Vagina (tissue), 2 donors: ENCODE measurements at places on chromosomes 5 and 9.

- DNase-seq, result no peak
These were observed 746.5 kb upstream of the ZNF608 start for GRCh38 chr5:125492977-125493376.

DNA sequence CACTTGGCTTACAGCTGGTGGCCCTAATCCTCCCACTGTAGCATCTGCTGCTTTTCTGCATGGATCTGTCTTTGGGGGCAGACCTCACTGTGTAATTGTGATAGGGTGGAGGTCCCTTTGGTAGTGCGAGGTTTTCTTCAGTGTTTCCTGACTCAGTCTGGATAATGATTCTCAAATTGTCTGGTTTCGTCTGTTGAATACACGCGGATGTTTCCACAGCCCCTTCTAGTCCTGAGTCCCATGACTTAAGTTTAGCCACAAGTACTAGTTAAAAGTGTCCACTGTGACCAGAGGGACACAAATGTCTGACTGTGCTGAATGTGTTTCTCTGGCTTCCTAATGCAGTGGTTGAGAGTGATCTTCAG lies 70.5 kb downstream of the LMNB1 start:
- no peak for DNase-seq

DNA sequence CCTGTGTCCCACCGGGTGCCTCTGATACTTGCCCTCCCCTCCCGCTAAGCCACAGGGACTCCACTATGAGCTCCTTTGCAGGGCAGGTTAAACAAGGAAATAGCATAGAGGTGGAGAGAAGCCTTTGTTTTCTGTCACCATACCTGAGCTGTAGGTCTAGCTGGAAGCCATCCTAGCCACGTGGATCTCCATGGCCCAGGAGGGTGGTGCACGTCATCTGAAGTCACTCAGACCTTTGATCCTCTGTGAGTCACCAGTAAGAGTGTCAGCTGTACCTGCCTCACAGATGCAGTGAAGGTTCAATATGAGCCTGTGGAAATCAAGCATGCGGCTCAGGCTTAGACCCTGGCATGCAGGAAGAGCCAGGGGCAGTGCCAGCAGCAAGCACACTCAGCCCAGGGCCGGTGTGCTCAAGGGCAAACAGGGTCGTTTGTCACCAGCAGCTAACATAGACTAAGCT lies 55.1 kb downstream of the ASS1 start:
- no peak for DNase-seq

DNA sequence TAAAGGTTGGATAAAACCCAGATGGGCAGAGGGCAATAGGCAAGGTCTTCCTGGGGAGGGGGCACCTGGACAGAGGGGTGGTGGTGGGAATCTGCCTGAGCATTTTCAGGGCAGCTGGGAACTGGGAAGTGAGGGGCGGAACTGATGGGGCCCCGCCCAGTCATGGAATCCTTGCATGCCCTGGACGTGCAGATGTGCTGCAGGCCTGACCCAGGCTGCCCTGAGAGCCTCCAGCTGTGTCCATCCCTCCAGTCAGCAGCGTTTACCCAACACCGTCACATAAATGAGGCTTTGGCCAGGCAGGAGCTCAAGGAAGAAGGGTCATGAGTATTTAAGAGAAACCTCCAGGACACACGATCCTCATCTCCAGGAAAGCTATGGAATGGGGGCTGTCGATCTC lies 70.3 kb downstream of the DAB2IP start:
- no peak for DNase-seq

- no peak for DNase-seq
These were observed 3.8 kb downstream of the SOX30 start for GRCh38 chr5:157648275-157648990.

DNA sequence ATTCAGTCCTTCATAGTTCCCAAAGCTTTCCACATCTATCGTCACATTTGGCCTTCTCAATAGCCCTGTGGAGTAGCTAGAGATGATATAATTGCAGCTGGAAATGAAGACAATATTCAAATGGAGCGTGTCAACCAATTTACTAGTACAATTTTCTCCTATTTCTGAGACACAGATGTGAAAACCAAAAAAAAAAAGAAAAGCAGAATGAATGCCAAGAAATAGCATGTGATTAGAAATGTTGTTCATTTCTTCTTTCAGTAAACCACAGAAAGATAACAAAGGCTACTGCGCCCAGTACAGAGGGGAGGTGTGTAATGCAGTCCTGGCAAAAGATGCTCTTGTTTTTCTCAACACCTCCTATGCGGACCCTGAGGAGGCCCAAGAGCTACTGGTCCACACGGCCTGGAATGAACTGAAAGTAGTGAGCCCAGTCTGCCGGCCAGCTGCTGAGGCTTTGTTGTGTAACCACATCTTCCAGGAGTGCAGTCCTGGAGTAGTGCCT lies 99.0 kb downstream of the MUSK start:
- DNase-seq, result no peak

DNA sequence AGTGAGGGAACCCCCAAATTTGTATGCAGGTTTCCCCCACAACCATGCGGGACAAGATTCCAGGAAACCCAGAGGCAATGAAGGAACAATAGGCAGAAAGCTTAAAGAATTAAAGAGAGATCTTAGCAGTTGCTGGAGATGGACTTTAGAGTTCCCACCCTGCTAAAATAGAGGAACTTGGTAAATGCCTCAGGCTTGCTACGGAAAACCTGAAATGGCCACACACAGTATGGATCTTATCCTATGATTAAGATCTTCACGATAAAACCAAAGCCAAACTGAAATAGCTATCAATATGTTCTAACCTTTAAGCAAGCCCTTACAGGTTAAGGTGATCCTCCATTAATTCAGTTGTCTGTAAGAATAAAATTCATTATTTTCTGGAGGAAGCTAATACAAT lies 148.3 kb downstream of the RANBP17 start:
- no peak for DNase-seq

DNA sequence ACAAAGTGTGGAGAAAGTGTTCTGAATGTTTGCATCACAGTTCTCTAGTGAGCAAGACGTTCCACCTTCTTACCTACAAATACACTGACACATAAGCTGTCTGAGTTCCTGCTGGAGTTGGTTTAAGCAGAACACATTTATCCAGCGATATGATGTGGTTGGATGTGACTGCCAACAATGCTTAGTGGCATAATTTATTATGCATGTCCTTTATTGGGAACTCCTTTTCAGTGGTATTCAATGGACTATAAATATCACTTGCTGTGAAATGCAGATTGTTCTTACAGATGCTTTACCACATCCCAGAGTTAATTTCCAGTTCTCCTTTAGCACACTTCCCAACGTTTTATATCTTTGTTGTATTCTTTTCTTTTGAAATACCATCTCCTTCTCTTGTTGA lies 222.2 kb downstream of the LURAP1L start:
- no peak for DNase-seq

DNA sequence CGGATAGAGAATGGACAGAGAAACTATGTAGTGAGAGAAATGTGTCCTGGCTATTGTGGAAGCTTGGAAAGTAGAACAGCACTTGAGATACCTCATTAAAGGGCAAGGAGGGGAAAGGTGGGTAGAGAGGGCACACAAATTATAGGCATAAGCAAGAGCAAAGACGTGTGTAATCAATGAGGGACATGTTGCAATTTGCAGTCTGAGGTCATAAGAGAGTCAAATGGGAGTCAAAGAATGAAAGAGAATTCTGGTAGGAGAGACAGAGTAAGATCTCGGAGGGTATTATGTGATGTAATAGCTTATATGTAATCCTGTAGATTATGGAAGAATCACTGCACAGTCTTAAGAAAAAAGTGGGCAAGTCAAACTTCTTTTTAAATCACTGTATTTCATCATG lies 312.0 kb upstream of the RGMB start:
- DNase-seq, result no peak

GRCh38 chr9:84990416-84990815 lies 320.9 kb downstream of the NTRK2 start:
- DNase-seq, result no peak

DNA sequence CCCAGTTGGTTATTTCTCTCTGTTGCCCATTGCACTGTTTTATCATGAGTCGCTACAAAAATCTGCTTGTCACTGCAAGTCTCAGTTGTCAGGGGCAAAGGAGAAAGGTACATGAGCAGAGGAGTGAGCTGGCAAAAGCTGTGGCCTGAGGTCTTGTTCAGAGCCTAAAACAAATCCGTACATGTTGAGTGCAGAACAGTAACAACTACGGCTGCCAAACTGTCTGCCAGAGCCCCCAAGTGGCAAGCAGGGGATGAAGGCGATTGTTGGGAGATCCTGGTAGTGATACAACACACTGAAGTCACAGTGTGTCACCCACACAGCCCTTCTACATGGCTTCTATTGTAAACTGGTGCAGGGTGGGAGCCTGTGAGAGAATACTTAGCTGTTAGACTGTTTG lies 50.9 kb downstream of the BRINP1 start:
- no peak for DNase-seq

DNA sequence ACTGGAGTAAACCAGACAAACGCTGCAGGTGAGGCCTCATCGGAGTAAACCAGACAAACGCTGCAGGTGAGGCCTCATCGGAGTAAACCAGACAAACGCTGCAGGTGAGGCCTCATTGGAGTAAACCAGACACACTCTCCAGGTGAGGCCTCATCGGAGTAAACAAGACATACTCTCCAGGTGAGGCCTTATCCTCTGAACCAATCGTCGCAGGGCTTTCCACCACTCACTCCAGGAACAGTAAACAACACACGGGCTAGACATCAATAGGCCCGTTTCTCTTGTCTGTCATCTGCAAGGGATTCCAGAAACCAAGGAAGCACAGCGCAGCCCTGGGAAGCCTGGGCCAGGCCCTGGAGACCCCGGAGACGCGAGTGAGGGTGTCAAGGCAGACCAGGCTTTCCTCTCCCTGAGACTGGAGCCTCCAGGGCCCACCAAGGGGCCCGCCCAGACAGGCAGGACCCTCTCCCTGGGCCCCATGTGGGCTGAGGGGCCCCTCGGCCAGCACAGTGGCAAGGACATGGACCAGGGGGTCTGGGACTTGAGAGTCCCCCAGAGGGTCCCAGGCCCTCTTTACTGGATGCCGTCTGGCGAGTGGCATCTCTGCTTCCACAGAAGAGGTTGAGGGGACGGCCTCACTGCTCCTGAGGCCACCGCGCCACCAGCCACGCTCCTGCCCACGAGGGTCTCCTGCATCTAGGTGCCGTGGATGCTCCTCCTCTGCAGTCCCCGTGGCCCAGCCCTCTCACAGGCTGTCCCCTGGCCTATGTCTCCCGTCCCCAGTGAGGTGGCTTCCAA lies 26.4 kb upstream of the NSMF start:
- no peak for DNase-seq

DNA sequence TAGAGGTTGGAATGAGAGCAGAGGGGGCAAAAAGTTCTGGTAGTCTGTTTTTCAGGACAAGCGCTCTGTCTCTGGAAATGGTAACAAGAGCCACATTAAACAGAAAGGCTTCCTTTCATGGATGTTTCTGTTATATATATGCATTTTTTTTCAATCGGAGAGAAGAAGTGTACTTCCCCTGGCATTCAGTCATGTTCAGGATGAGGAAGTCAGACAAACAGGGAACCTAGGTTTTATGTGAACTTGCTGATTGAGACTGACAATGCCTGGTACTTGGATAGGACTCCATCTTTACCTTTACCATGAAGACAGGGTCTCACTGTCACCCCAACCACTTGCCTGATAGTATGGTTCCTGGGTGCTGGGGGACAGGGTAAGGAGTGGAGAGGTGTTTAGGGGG lies 30.1 kb upstream of the ZBED3 start:
- no peak for DNase-seq

GRCh38 chr5:111143910-111144309 lies 51.8 kb downstream of the WDR36 start:
- no peak for DNase-seq

- no peak for DNase-seq
These were observed 139.1 kb downstream of the PIP5K1B start for GRCh38 chr9:68844157-68844556.

DNA sequence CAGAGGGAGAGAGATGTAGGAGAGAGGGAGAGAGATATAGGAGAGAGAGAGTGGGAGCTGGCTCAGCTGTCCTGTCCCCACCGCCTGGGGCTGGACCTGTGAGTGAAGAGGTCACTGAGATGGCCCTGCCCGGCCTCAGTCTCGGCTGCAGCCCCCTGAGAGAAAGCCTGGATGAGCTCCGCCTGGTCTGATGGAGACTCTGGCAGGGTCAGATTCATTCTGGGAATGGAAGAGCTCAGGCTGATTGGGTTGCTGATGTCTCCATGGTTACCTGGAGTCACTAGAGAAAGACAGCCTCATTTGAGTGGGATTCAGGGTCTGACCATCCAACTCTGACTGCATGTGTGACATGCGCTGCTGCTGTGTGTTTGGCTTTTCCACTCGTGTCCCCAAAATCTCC lies 27.1 kb upstream of the SEMA4D start:
- DNase-seq, result no peak

DNA sequence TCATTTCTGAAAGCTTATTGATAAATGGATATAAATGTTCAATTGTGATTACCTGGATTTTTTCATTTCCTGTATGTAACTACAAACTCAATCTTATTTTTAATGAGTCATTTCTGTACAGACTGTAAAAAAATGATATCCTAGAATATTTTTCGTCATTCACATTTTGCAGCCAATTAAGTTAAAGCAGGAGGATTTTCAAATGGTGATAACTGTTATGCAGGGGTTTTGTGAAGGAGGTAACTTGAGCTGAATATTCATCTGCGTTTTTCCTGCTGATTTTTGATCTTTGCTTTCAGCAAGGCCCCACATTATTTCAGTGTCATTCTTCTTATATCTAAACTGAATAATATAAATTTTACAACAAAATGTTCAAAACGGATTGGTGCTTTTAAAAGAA lies 74.1 kb downstream of the SLF1 start:
- DNase-seq, result no peak

GRCh38 chr5:19619571-19619970 lies 368.4 kb downstream of the CDH18 start:
- DNase-seq, result no peak

GRCh38 chr5:173671121-173671949 lies 54.9 kb upstream of the BOD1 start:
- DNase-seq, result no peak

DNA sequence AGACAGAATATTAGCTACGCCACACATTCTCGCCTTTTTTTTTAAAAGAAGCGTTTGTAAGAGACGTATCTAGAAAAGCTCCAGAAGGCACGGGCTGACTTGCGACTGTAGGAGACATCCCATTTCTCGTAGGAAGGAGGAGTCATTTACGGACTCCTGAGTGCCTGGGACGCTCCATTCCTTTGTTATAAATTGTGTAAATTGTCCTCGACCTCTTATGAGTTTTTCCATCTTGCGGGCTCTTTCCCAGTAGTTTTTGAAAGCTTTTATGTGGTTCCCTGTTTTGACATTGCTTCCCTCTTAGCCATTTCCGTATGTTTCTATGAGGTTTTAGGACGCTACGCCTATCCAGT lies 1.0 kb downstream of the RABL6 start:
- DNase-seq, result no peak

- no peak for DNase-seq
These were observed 209.4 kb upstream of the IL12B start for GRCh38 chr5:159539678-159540077.
